PC-3 (cell line): ENCODE measurements at places on chromosomes 7 and 10. TPM values are rescaled to one million over a fixed set of nuclear protein-coding genes. Genes with fewer than 3 reads are reported as not detected.

- DNase-seq, result peak; percentile 72
Observed at GRCh38 chr7:28104041-28104541, 76.5 kb downstream of the JAZF1 start.

DNA sequence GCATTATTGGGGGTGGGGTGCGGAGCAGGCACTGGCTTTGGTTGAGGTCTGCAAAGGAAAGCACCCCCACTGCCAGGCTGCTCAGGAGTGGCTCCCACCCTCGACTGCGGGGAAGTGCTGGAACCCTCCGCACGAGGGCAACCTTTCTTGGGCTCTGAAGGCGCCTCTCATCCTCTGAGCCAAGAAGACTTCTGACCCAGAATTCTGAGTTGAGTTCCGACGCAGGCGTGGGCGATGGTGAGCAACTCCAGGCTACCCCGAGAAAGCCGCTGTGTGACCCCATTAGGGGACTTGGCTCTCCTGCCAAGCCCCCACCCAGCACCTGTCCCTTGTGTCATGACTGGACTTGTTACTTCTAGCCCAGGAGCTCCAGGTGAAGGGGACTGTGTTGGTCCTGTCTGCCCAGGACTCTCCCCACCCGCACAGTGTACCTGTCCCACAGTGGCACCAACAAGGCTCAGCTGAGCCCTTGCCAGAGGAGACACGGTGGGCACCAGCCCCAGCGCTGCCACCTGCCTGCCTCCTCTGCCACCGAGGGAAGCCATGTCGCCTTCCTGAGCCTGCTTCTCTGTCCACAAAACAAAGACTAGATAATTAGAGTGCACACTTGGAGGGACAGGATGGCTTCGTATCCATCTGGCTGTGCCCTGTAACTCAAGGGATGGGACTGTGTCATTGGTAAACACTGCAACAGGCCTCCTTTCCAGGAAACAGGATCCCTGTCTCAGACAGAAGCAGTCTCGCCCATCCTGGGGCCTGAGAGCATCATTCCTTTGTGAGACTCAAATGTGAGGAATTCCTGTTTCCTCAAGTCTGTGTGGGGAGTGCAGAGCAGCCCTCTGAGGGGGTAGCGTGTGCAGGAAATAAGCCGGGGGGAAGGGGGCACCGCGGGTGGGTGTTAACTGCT, 128.8 kb downstream of the LHPP start:
- no peak for DNase-seq

DNA sequence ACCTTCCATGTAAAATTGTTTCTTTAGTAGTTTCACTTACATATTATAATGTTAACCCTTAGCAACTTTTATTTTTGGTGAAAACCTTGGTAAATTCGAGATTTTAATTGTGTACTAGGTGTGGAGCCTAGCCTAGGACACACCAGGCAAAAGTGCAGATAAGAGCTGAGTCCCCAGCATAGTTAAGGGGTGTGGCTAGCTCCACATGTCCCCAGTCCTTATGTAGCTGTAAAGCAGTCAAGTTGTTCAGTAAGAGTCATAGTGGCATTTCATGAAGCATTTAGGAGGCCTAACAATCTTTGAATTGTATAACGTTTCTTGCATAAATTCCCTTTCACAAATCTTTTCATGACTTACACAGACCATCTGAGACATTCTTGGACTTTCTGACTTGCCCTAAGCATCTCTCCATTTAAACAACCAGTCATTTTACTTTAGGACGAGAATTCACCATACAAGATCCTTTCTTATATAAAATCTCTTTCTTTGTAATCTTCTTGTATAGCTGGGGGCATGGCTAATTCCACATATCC, 53.8 kb upstream of the INHBA start:
- DNase-seq, result no peak

DNA sequence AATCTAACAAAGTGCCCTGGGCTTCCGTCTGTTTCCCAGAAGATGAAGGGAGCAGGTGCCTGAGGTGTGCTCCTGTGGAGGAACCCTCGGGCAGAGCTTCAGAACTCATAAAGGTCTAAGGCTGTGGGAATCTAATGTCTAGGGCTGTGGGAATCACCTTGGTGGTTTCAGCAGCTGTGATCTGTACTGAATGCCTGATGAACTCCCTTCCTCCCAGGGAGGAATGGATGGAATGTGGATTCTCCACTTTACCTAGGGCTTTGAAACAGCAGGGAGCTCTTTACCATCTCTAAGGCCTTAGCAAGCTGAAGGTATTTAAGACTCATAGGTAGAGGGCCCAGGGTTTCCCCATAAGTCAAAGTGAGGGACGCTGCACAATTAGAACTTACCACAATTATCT, 36.0 kb upstream of the SEMA3E start:
- DNase-seq, result peak; percentile 62

ALOX5 gene
- total RNA-seq, result 0.11 and 0.92 TPM in 2 replicates

DNA sequence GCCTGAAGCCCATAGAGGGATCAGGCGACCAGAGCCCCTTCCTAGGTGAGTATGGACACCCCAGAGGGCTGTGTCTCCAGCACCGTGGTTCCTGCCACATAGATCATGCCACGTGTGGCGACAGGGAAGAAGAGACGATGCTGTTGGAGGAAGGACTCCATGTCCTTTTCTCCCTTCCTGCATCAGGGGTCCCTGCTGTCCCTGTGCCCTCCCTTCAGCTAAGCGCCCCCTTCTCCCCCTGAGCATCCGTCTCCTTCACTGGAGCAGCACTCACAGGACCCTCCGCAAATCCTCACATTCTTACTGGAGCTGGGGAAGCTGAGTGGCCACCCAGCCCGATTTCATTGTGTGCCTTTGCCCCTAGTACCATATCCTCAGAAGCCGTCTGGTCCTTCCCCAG, 85.6 kb upstream of the NPS start:
- DNase-seq, result no peak

CCL24 gene
- total RNA-seq, result not detected in 2 replicates

DNA sequence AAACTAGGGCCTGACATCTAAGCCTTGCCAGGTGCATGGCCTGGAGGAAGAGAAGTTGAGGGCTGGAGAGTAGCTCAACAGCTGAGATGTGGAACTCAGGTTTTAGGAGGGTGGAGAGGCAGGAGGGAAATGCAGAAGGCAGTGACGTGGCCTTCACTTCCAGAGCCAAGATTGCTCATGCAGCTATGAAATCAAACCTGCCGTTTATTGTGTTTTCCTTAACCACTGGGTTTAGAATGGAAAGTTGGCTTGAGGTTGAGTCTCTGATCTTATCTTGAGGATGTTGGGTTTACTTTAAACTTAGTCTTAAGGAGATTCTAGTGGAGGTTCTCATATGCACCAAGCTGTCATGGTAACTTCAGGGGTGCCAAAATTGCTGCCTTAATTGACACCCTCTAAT, 178.6 kb downstream of the SORCS3 start:
- no peak for DNase-seq

- peak; percentile 45 for DNase-seq
Observed at GRCh38 chr10:125149036-125149679, 11.2 kb downstream of the CTBP2 start.

DNA sequence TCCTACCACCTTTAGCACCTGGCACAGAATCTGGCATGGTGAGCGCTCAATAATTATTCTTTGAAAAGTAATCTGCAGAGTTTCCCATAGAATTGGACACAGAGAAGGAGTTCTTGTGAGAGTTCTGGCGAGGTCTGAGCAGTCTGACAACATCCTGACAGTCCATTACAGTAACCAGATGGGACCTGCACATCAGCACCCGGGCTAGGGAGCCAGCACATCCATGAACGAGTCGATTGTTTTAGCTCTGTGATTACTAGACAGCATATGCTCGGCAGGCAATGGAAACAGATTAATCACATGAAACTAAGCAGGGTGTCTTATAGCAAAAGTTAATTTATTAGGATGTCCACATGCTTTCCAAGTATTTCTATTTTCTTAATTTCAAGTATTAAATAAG, 96.7 kb downstream of the SEMA3D start:
- no peak for DNase-seq

SH2D4B gene
- not detected in 2 replicates for total RNA-seq

CCDC172 gene
- total RNA-seq, result not detected in 2 replicates

- DNase-seq, result no peak
Observed at GRCh38 chr7:145350334-145350733, 514.5 kb upstream of the TPK1 start.

- DNase-seq, result peak; percentile 86
Observed at GRCh38 chr10:67603701-67604100, 92.3 kb downstream of the CTNNA3 start.

- DNase-seq, result no peak
Observed at GRCh38 chr7:10924370-10924769, 49.3 kb upstream of the PHF14 start.

- DNase-seq, result peak; percentile 55
Observed at GRCh38 chr10:129642427-129642826, 175.4 kb downstream of the MGMT start.

DNA sequence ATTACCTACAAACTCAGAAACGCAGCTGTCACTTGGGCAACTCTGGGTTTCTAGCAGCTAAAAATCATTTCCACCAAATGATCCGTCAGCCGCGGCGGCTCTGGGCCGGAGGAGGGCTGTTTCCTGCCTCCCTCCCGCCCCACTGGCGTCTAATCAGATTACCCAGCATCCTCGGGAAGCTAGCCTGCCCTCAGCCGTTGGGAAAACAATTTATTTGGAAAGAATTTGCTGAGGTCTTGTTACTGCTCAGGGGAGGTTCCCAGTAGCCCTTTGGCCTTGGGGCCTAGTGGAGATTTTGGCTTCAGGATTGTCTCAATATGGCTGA, 65.0 kb upstream of the ADGRA1 start:
- no peak for DNase-seq

- no peak for DNase-seq
Observed at GRCh38 chr10:44883593-44884331, 27.4 kb upstream of the TMEM72 start.

DNA sequence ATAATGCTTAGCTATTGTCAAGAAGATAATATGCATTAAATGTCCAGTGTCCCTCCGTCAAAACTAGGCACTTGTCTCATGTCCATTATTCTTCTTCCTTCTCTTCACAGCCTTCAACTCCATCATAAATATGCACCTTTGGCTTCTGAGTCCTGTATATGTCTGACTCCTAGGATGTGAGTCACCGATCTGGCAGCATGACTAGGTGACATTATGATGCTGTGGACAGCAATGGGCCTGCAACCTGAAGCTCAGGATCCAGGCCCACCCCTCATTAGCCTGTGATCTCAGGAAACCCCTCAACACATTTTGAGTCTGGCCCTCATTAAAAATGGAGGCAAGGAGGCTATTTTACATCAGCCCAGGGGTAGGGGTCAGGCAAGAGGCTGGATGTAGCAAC, 362.5 kb upstream of the ZMIZ1 start:
- DNase-seq, result peak; percentile 100

TSPAN14 gene
- not detected in 2 replicates for total RNA-seq

AMZ1 gene
- total RNA-seq, result 0.75 TPM in 1 of 2 replicates, not detected in the other

TMEM139 gene
- total RNA-seq, result 5.2 and 6.2 TPM in 2 replicates
